ENCODE measurements at places on chromosomes 13 and 19. TPM values are rescaled to one million over a fixed set of nuclear protein-coding genes. Genes with fewer than 3 reads are reported as not detected.
A peak's percentile ranks its signal among the peaks of the same experiment; 100 is the strongest.

Gene PNKP
- total RNA-seq, result 78.0 TPM

Gene EXOSC5
- total RNA-seq, result 13.2 TPM

GRCh38 chr13:106484537-106485193 lies 50.8 kb downstream of the EFNB2 start:
- no peaks in the 10 kb centered on the region for H3K27me3 ChIP-seq
- peak overlapping the region; percentile 22 for H3K4me3 ChIP-seq
- H3K27ac ChIP-seq, result peak overlapping the region; percentile 61
- H3K36me3 ChIP-seq, result no peaks in the 10 kb centered on the region

- H3K4me1 ChIP-seq, result peaks cover 29% of the 10 kb centered on the region
- no peaks in the 10 kb centered on the region for H3K27me3 ChIP-seq
- H3K27ac ChIP-seq, result peak overlapping the region; percentile 87
- H3K4me3 ChIP-seq, result peak overlapping the region; percentile 97
- H3K36me3 ChIP-seq, result no peaks in the 10 kb centered on the region
- DNase-seq, result peak; percentile 82
Observed at GRCh38 chr13:46553886-46554858, 1.2 kb downstream of the LRCH1 start.
